Uterine smooth muscle cell (primary cell): ENCODE measurements at places on chromosomes 3 and 15. TPM values are rescaled to one million over a fixed set of nuclear protein-coding genes. Genes with fewer than 3 reads are reported as not detected.

Gene FSIP1
- 1.3 and 1.5 TPM in 2 replicates for total RNA-seq

Gene TMEM158
- 277 and 375 TPM in 2 replicates for total RNA-seq

Gene RGMA
- 0.22 and 0.50 TPM in 2 replicates for total RNA-seq

Gene CAV3
- total RNA-seq = not detected in 2 replicates

Gene EPB42
- not detected in 2 replicates for total RNA-seq

Gene C2CD4B
- total RNA-seq = 0.25 TPM in 1 of 2 replicates, not detected in the other

Gene LRRC28
- total RNA-seq = 13.4 and 21.7 TPM in 2 replicates

Gene FAM174B
- 0.50 and 1.00 TPM in 2 replicates for total RNA-seq
